Astrocyte of the cerebellum (primary cell): ENCODE measurements at places on chromosomes 6 and 20.

DNA sequence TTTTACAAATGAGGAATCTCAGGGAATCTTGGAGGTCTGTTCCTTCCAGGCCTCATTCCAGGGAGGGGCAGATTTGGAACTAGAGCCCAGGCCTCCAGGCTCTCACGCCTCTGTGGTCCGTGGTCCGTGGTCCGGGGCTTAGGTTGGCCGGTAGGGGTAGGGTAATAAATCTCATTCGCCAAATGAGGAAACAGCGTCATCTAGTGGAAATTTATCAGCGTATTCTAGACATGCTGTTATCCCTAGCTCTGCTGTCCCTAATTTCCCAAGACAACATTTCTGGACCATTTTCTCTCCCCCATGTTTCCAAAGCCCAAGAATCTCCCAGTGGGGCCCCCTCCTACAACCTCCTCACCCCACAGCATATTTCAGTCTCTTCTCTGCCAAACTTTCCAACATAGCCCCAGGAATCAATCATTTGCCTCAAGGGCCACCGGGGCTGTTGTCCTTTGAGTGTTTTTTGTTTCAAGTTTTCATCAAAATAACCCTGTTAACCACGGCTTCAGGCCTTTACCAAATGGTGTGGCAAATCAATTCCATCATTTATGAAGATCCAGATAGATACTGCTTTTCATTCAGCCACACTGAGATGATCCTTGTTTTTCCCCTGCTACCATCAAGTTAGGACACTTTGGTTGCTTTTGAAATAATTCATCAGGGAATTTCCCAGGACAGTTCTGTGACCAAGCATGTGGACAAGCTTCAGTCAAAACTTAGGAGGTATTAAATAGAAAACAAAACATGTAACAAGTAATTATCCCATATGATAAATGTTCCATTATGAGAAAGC, 126.8 kb downstream of the ALDH8A1 start:
- DNase-seq: peak; percentile 88

DNA sequence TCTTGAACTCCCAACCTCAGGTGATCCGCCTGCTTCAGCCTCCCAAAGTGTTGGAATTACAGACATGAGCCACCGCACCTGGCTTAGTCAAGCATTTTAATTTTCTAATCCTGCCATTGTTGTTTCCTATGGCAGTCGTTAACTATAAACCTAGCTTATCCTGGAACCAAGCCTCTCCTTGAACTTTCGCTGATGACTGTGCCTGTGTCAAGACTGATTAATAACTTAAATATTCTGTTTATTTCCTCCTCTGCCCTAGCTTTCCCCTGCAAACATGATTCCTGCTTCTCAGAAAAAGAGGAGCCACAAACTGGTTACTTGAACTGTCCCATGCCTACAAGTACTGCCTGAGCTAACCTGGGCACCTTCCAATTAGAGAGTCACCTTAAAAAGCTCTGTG, 1.5 kb downstream of the VNN1 start:
- DNase-seq: no peak

DNA sequence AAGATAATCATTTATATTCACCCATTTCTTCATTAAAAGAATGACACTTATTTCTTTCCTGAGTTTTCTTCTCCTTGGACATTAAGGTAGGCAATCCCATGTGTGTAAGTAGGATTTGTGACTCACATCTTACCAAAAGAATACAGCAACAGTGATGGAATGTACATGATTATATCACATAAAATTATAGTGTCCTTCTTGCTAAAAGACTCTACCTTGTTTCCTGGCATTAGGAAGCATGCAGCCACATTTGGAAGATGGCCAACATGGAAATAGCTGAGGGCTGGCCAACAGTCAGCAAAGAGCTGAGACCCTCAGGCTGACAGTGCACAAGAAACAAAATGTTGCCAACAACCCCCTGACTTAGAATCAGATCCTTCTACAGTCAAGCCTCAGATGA, 327.9 kb upstream of the MARCKS start:
- peak; percentile 9 for DNase-seq

GRCh38 chr6:122184401-122184827, 215.0 kb upstream of the HSF2 start:
- DNase-seq: peak; percentile 26

- DNase-seq: no peak
Observed at GRCh38 chr6:69019832-69020231, 384.8 kb downstream of the ADGRB3 start.

DNA sequence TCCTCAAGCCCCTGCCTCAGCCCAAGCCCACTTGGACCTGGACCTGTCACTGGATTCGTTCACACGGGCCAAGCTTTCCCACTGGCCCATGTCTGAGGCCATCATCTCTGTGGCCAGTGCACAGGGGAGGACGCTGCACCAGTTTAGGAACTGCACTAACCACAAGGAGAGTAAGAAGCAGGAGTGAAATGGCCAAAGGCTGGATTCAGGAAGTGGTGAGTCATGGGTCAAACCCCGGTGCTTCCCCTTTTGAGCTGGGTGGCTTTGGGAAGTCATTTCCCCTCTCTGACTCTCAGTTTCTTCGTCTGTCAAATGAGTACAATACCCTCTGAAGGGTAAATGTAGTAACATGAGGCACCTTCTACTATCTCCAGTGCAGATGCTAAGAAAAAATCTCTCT, 87.9 kb downstream of the CD40 start:
- DNase-seq: no peak

DNA sequence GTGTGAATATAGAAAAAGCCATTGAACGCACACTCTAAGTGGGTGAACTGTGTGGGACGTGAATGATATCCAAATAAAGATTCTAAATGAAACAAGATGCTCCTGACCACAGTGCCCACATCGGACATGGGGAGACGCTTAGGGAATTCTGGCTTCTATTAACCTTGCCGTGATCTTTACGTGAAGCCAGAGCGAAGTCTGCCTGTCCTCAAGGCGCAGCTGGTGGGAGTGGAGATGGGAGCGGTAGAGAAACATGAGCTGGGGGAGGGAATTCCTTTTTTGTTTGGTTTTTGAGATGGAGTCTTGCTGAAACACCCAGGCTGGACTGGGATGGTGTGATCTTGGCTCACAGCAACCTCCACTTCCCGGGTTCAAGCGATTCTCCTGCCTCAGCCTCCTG, 46.0 kb downstream of the VSTM2L start:
- no peak for DNase-seq

GRCh38 chr6:163759542-163759941, 345.0 kb downstream of the QKI start:
- DNase-seq: no peak

- DNase-seq: no peak
Observed at GRCh38 chr6:108699290-108700041, 138.7 kb downstream of the FOXO3 start.

DNA sequence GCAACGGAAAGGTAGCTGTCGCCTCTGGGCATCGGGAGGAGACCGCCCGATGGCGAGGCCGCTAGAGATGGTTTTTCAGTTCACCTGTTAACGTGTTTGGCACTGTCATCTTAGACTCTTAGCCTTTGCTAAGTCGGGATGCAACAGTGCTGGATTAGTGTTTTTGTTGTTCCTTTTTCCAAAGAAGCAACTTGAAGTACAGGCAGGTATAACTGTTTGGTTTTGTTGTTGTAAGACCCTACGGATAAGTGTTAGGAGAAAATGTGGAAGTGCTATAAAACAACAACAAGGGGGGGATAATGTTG, 723 bp downstream of the MANEA start:
- DNase-seq: no peak

DNA sequence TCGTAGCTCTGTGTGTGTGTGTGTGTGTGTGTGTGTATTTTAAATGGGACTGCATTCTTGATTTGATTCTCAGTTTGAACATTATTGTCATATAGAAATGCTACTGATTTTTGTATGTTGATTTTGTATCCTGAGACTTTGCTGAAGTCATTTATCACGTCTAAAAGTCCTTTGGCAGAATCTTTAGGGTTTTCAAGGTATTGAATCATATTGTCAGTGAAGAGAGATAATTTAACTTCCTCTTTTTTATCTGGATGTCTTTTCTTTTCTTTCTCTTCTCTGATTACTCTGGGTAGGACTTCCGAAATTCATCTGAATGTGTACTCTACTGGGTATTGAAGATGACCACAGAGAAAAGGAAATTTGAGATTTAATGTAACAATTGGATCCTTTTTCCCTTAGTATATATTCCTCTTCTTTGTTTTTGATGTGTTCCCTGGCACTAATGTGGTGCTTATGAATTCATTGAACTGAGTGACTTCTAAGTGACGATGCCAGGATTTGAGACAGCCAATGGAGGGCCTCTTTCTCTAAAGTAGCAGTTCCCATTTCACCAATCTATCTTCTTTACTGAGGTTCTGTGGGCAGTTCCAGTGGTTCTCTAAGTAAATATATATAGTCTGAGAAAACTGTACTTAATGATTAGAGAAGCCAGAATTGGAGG, 47.6 kb downstream of the TNFAIP3 start:
- no peak for DNase-seq

GRCh38 chr6:31336896-31337496, 20.0 kb downstream of the HLA-B start:
- DNase-seq: no peak

DNA sequence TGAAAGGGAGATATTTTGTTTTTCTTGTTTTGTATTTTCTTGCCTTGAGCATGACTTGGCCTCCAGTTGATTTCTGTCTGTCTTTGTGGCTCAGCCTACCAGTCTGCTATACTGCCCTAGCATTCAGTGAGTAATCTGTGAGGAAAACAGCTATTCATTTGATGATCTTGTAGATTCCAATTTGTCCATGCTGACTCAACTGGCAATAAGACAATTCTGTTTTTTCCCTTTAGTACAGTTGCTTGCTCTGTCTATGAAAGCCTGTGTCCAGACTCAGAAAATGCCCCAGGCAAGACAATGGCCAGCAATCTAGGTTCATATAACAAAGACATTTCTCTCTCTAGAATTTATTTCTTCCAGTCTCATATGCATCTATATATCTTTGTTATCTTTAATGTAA, 10.9 kb upstream of the SOX4 start:
- no peak for DNase-seq

DNA sequence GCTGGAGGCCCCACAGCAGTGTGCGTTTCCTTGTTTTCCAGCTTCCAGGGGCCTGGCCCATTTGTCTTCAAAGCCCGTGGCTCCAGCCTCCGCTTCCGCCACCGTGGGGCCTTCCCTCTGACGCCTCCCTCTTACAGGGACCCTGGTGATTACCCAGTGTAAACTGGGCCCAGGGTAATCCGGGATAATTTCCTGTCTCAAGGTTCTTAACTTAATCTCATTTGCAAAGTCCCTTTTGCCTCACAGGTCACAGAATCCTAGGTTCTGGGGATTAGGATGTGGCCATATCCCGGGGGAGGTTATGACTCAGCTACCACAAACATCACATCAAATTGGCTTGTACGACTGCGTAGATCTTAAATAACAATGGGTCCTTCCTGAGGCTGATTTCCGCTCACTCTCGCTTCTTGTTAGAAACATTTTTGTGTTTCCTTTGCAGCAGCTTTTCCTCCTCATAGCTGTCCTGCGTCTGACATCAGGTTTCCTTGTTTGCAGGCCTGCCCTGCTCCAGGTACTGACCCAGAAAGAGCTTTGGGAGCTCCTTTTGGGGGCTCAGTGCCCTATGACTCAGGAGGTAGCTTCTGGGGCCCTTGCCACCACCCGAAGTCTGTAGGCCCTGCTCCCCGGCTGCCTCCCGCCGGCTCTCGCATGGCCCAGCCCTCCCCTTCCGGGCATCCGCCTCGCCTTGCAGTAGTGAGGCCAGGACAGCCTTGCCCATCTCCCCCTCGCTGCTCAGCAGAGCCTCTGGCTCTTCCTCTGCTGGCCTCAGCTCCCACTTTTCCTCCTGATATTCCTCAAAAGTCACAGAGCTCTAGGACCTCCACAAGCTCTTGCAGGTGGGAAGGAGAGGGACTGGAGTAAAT, 100.5 kb downstream of the ERMARD start:
- DNase-seq: peak; percentile 2

GRCh38 chr6:79810871-79811270, 136.5 kb downstream of the ELOVL4 start:
- DNase-seq: no peak

DNA sequence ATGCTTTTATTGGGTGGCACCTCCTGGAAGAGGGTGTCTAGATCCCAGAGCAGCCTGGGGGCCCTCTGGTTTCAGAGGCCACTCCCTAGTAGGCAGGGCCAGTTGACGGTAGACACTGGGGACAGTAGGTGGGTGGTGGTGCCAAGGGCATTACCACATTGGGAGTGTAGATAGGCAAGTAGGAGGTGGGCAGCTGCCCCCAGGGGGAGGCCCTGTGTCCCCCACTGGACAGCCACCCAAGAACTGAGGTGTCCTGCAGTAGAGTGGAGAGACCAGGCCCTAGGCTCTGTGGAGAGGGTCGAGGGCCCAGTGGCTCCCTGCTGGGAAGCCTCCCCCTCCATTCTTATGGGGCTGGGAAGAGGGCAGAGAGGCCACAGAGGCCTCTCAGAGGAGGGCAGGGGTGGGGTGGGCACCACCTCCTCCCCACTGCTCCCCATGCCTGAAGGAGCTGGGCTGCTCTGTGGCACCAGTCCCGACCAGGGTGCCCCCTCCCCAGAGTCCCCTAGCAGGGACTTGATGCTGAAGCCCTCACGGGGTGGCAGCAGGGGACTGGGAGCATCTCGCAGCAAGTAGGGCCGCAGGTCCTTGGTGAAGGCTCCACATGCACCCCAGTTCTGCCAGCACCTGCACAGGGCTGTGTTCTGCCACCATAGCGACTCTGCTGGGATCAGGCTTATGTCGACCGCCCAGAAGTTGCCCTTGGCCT, 305.0 kb upstream of the KCNQ5 start:
- no peak for DNase-seq

GRCh38 chr6:35683267-35683666, 5.4 kb downstream of the FKBP5 start:
- no peak for DNase-seq

DNA sequence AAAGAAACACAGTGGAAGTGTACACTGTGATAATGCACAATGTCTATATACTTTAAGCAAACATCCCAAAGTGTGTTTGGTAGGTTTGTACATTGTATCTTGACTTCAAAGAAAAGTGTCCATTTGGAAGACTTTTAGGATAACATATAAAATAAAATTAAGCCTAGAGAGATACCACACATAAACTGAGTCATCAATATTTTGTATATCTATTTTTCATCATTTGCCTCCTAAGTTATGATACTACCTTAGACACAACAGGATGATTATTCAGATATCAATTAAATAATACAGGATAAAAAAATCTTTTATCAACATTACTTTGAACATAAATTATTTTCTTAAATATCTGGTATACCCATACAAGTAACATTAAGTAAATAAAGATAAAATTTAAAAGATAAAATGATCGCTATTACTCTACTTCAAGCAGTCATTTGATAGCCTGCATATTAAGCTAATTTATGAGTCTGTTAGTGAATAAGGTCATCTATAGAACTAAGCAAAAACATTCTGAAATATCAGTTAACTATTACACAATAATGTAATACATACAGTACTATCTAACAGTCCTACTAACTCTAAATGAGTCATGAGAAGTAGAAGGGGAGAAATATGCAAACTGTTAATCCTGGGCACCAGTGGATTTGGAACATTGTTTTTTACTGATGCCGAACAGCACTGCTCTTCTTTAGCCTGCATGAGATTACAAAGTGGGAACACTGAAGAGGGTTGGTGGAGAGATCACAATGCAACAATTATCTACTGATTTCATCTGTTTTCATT, 158.4 kb upstream of the SIM1 start:
- DNase-seq: no peak
